ENCODE measurements at places on chromosomes 16 and 17.
A peak's percentile ranks its signal among the peaks of the same experiment; 100 is the strongest.

DNA sequence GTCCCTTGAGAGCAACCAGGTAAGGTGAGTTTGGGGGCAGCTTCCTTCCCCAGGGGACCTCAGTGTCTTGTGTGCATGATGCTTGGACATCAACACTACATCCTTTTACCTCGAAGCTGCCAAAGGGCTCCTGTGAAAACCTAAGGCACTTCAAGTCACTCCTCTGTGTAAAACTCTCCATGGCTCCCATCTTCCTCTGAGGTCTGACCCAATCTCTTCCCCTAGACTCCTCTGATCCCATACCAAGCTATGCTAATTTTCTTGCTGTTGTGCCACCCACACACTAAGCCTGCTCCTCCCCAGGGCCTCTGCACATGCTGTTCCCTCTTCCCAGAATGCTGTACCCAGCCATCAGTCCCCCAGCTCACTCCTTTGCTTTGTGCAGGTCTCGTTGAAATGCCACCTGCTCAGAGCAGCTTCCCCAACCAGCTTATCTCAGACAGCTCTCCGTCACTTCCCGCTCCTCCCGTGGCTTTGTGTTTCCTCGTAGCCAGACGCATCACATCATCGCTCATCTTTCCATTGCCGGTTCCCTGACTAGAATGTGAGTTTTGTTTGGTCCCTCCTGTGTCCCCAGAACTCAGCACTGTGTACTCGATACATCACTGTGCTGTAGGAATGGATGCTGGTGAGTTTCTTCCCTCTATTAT is 78.4 kb downstream of the CNGB1 start:
- DNase-seq, result no peak

- DNase-seq, result no peak
Observed at GRCh38 chr16:14133907-14134306, 62.8 kb downstream of the MRTFB start.

- DNase-seq, result no peak
Observed at GRCh38 chr16:27052007-27052406, 14.7 kb upstream of the C16orf82 start.

- no peak for DNase-seq
Observed at GRCh38 chr17:76536511-76537287, 810 bp downstream of the CYGB start.

GRCh38 chr17:63993368-63993985 is 4.7 kb upstream of the PRR29 start:
- DNase-seq, result peak; percentile 12

DNA sequence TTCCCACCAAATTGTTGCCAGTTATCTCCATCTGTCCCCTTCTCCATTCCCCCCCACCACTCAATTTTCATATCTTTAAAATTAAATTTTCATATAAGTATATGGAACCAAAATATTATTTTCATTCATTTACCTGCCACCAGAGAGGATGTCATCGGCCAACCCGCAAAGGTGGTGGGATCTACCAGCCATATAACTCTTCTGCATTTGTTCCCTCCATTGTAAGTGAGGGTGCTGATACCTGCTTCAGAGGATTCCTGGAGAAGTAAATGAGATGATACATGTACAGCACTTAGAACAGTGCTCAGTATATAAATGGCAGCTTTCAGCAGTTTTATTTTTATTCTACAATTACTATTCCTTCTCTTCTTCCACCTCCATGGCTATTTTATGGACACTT is 15.0 kb downstream of the HLF start:
- no peak for DNase-seq

DNA sequence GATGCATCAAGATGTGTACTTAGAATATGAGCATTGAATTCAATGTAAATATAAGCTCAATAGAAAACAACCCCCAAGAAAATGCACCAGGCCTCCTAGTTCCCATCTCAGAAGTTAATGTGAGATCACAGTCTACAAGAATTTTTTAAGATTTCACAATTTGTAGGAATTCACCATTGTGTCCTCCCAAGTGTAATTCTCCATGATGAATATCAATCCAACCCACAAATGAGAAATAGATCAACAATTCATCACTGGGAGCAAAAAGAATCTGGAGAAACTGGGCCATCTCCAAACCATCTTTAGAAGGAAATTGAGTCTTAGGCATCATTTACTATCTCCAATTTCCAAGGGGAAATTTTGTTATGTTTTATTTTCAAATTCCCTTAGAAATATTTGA is 310.5 kb upstream of the GOT2 start:
- no peak for DNase-seq

- no peak for DNase-seq
Observed at GRCh38 chr17:66098040-66098439, 93.9 kb downstream of the CEP112 start.

GRCh38 chr17:39810939-39811728 is 53.0 kb downstream of the IKZF3 start:
- DNase-seq, result no peak

DNA sequence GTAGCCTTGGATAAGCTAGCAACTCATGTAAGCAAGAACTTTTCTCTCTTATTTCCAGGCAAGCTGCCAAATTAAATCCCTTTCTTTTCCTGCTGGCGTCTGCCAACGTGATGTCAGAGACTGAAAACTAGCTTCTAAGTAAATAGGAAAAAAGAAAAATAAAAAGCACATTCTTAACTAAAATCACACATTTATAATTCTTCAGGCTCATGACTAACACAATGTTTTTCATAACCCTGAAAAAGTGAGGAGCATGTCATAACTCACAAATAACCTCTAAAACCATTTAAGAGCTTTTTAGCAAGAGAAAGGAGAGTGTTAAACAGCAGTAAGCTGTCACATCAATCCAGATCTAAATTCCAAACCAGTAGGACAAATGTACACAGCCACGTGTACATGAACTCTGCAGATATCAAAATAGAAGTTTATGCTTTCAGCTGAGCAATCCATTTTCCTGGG is 110.0 kb downstream of the N4BP1 start:
- DNase-seq, result no peak

GRCh38 chr16:3148256-3149192 is 13.7 kb downstream of the ZNF213 start:
- no peak for DNase-seq

- DNase-seq, result no peak
Observed at GRCh38 chr16:51759999-51760398, 608.9 kb upstream of the SALL1 start.

DNA sequence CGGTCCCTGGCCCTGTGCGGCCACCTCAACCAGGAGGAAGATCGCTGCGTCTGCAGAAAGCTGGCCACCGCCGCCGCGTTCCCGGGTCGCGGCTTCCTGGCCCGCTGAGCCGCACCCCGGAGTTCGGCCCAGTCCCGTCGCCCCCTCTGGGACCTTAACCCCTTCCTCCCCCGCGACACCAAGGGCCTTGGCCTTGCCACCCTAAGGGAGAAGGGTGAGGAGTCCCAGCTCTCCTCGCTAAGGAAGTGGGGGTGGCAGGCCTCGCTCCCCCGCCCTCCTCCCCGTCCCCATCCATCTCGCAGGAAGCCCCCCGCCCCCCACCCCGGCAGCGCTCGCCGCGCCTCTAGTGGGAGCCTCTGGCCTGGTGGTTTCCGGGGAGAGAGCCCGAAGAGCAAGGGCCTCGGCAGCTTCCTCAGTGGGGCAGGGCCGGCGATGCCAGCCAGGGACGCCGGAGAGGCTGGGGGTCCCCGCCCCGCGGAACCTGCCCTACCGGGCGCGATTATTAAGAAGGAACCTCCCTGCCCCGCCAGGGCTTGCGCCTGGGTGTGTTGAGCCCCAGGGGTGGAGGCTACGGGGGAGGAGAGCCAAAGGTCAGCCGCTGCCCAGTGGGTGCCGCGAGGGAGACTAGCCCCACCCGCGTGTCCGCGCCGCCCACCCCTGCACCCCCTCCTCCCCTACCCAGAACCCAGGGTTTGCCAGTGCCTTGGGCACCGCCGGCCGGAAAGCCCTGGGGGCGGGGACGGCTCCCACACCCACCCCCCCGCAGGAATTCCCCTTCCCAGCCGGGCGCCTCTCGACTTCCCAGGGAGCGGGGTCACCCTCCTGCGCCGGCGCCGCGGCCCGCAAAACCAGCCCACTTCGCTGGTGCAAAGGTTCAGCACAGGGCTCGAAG is 6.8 kb downstream of the CBX4 start:
- DNase-seq, result no peak

DNA sequence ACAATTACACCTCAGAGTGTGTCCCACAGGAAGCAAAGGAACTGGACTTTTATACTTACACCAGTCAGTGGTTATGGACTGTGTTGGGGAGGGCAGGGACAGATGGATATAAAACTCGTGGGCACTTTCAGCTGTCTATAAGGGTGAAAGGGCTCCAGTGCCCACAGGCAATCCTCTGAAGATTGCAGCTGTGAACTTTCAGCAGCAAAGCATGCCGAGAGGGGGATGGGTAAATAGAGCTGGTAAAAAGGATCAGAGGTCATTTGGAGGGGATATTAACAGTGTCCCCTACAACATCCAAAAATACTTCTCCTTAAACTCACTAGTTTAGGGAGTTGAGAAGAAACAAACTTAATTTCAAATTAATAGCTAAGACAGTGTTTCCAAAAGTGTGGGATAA is 13.3 kb upstream of the RFWD3 start:
- no peak for DNase-seq

GRCh38 chr17:61635913-61636432 is 45.0 kb upstream of the NACA2 start:
- no peak for DNase-seq

- DNase-seq, result no peak
Observed at GRCh38 chr17:10247810-10248209, 49.4 kb upstream of the GAS7 start.

DNA sequence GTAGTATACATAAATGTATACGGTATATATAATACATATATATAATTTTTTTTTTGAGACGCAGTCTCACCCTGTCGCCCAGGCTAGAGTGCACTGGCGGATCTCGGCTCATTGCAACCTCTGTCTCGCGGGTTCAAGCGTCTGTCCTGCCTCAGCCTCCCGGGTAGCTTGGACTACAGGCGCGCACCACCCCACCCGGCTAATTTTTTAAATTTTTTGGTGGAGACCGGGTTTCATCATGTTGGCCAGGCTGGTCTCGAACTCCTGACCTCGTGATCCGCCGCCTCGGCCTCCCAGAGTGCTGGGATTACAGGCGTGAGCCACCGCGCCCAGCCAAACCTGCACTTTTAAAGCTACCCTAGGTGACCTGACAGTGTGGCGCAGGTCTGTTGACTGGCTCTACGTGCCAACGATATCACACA is 745 bp downstream of the PAM16 start:
- DNase-seq, result no peak

DNA sequence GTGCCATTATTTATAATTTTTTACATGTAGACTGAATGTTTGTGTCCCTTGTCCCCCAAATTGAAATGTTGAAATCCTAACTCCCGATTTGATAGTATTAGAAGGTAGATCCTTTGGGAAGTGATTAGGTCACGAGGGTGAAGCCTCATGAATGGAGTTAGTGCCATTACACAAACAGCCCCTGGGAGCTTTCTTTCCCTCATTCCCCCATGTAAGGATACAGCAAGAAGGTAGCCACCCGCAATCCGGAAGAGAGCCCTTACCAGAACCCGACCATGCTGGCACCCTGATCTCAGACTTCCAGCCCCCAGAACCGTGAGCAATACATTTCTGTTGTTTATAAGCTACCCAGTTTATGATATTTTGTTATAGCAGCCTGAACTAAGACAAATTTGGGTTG is 143.2 kb downstream of the NPIPB5 start:
- no peak for DNase-seq

GRCh38 chr16:70708366-70709246 is 22.8 kb upstream of the MTSS2 start:
- no peak for DNase-seq

DNA sequence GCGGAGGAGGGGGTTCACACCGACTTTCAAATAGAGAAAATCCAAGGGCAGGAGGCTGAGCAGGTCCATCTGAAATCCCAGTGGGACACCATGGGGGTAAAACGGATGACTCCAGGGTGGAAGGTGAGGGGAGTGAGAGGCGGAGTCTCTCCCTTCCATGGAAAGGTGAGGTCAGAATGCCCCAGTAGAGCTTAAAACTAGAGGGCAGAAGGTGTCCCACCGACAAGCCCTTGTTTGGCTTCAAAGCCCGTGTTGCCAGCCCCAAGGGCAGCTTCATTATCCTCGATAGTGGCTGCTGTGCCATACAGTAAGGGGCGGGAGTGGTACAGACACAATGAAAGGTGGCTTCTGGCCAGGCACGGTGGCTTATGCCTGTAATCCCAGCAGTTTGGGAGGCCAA is 55.7 kb downstream of the CNGB1 start:
- DNase-seq, result no peak

DNA sequence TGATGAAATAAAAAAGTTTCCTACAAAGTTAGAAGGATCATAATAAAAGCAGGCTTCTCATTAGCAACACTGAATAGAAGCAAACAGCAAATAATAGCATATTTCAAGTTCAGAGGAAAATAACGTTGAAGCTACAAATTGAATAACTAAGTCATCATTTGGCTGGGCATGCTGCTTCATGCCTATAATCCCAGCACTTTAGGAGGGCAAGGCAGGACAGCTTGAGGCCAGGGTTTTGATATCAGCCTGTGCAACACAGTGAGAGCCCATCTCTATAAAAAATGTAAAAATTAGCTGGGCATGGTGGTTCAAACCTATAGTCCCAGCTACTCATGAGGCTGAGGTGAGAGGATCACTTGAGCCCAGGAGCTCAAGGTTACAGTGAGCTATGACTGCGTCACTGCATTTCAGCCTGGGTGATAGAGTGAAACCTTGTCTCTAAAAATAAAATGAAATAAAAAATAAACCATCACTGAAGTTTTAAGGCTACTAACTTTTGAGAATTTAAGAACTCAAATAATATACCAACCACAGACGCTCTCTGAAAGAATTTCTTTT is 25.5 kb downstream of the NCOR1 start:
- DNase-seq, result no peak

- DNase-seq, result no peak
Observed at GRCh38 chr17:77174928-77175661, 34.3 kb downstream of the SEC14L1 start.

- no peak for DNase-seq
Observed at GRCh38 chr17:67725373-67725791, 7.6 kb downstream of the NOL11 start.
